ENCODE measurements at places on chromosomes 4 and X. TPM values are rescaled to one million over a fixed set of nuclear protein-coding genes. Genes with fewer than 3 reads are reported as not detected.
A peak's percentile ranks its signal among the peaks of the same experiment; 100 is the strongest.

The RPL9 gene
- total RNA-seq, result 2,057 TPM

The ATP2B3 gene
- total RNA-seq, result not detected

The LAGE3 gene
- 32.9 TPM for total RNA-seq

The FANCB gene
- total RNA-seq, result 0.59 TPM

DNA sequence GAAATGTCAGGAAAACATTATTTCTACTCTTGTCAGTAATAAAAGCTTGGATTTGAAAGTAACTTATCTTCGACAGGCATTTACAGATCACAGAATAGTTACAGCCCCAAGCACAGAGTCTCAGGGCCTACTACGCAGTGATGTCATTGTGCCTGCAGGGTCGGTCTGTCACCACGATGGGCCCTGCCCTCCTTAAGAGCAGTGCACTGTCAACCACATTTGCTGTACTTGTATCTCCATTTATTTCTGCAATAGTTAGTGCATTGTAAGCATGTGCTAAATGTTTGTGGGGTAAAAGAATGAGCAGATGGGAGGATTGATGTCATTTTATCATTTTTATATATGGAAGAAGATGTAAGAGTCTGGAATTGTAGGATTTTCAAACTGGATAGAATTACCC lies 13.6 kb upstream of the CCKAR start:
- H3K4me3 ChIP-seq, result no peak overlapping the region
- no peak for DNase-seq
- no peaks in the 10 kb centered on the region for H3K27me3 ChIP-seq
- H3K27ac ChIP-seq, result no peak overlapping the region

GRCh38 chr4:165210566-165210965 lies 3.2 kb downstream of the KLHL2 start:
- H3K36me3 ChIP-seq, result no peaks in the 10 kb centered on the region
- H3K27me3 ChIP-seq, result no peaks in the 10 kb centered on the region
- H3K4me1 ChIP-seq, result peaks cover 19% of the 10 kb centered on the region

- no peak for DNase-seq
- H3K27ac ChIP-seq, result peak overlapping the region; percentile 42
- no peak overlapping the region for H3K4me3 ChIP-seq
- H3K27me3 ChIP-seq, result no peaks in the 10 kb centered on the region
- peaks cover 28% of the 10 kb centered on the region for H3K4me1 ChIP-seq
These were observed 6.8 kb upstream of the CXCL2 start for GRCh38 chr4:74105656-74106280.

DNA sequence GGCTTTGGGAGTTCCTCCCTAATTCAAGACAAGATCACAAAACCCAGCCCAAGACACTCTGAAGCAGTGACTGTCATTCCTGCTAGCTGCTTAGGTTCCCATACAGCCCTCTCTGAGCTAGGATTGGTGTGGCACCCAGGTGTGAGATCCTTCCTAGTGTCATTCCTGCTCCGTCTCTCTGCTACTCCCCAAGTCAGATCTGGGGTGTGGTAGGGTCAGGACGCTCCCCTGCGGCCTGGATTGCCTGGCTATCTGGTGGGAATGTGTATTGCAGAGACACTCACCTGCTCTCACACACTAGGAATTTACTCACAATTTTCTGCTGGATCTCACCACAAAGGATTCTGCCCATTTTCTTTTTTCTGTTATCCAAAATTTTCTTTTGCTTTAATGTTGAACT lies 560.8 kb upstream of the ATOH1 start:
- H3K4me1 ChIP-seq, result no peaks in the 10 kb centered on the region
- no peaks in the 10 kb centered on the region for H3K36me3 ChIP-seq
- H3K27ac ChIP-seq, result no peak overlapping the region
- no peak overlapping the region for H3K4me3 ChIP-seq
- DNase-seq, result no peak

- H3K4me1 ChIP-seq, result peaks cover 8% of the 10 kb centered on the region
- no peaks in the 10 kb centered on the region for H3K36me3 ChIP-seq
- no peaks in the 10 kb centered on the region for H3K27me3 ChIP-seq
- DNase-seq, result no peak
These were observed 383.0 kb upstream of the TENM3 start for GRCh38 chr4:181860157-181860556.

GRCh38 chr4:53055274-53055673 lies 193.2 kb downstream of the RASL11B start:
- no peaks in the 10 kb centered on the region for H3K4me1 ChIP-seq
- H3K27me3 ChIP-seq, result no peaks in the 10 kb centered on the region
- no peak for DNase-seq
- H3K4me3 ChIP-seq, result no peak overlapping the region
- no peaks in the 10 kb centered on the region for H3K36me3 ChIP-seq

- H3K27ac ChIP-seq, result no peak overlapping the region
- H3K27me3 ChIP-seq, result no peaks in the 10 kb centered on the region
- DNase-seq, result no peak
- H3K4me1 ChIP-seq, result no peaks in the 10 kb centered on the region
These were observed 10.9 kb upstream of the YIPF6 start for GRCh38 chrX:68487924-68488323.

DNA sequence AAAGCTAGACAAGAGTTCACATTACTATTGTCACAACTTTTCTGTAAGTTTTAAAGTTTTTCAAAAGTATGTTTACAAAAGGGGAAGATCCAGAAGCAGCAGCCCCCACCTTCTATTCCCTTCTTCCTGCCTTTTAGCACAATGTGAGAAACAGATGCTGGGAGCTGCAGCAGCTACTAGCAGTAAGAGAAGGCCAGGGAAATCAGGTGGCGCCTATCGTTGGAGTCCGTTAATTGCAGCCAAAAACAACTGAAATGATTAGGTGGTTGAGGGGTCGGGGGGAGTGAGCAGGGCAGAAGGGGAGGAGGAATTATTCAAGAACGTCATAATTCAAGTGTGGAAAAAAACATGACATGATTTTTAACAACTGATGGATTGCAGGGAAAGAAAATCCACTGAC lies 27.4 kb downstream of the FRYL start:
- no peaks in the 10 kb centered on the region for H3K27me3 ChIP-seq
- H3K36me3 ChIP-seq, result no peaks in the 10 kb centered on the region
- H3K27ac ChIP-seq, result no peak overlapping the region
- no peaks in the 10 kb centered on the region for H3K4me1 ChIP-seq

- H3K4me3 ChIP-seq, result peak overlapping the region; percentile 58
- no peaks in the 10 kb centered on the region for H3K27me3 ChIP-seq
- no peak overlapping the region for H3K27ac ChIP-seq
- H3K4me1 ChIP-seq, result peaks cover 13% of the 10 kb centered on the region
- no peak for DNase-seq
These were observed 10.2 kb upstream of the INTU start for GRCh38 chr4:127622621-127622920.

- H3K27me3 ChIP-seq, result no peaks in the 10 kb centered on the region
- H3K4me3 ChIP-seq, result no peak overlapping the region
- no peaks in the 10 kb centered on the region for H3K4me1 ChIP-seq
- DNase-seq, result peak; percentile 67
These were observed 7.2 kb upstream of the IDS start for GRCh38 chrX:149512225-149512885.

GRCh38 chr4:114036426-114036825 lies 57.0 kb upstream of the ARSJ start:
- H3K27ac ChIP-seq, result no peak overlapping the region
- no peak overlapping the region for H3K4me3 ChIP-seq
- H3K27me3 ChIP-seq, result no peaks in the 10 kb centered on the region
- H3K36me3 ChIP-seq, result no peaks in the 10 kb centered on the region
- DNase-seq, result no peak
- no peaks in the 10 kb centered on the region for H3K4me1 ChIP-seq

GRCh38 chr4:33386764-33387163 lies 2666.6 kb downstream of the PCDH7 start:
- no peaks in the 10 kb centered on the region for H3K4me1 ChIP-seq
- H3K36me3 ChIP-seq, result no peaks in the 10 kb centered on the region
- no peaks in the 10 kb centered on the region for H3K27me3 ChIP-seq
- H3K27ac ChIP-seq, result no peak overlapping the region

DNA sequence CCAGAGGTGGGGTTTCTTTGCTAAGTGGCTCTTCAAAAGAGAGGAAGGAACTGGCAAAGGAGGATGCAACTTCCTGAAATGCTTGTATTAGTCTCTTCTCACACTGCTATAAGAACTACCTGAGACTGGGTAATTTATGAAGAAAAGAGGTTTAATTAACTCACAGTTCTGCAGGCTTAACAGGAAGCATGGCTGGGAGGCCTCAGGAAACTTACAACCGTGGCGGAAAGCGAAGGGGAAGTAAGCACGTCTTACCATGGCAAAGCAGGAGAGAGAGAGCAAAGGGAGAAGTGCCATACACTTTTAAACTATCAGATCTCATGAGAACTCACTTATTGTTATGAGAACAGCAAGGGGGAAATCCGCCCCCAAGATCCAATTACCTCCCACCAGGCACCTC lies 505.7 kb downstream of the ZNF674 start:
- no peaks in the 10 kb centered on the region for H3K36me3 ChIP-seq
- DNase-seq, result no peak

- H3K27ac ChIP-seq, result peak overlapping the region; percentile 97
- H3K36me3 ChIP-seq, result no peaks in the 10 kb centered on the region
- H3K4me3 ChIP-seq, result peak overlapping the region; percentile 97
These were observed 774 bp upstream of the RAPGEF2 start for GRCh38 chr4:159101988-159102621.

DNA sequence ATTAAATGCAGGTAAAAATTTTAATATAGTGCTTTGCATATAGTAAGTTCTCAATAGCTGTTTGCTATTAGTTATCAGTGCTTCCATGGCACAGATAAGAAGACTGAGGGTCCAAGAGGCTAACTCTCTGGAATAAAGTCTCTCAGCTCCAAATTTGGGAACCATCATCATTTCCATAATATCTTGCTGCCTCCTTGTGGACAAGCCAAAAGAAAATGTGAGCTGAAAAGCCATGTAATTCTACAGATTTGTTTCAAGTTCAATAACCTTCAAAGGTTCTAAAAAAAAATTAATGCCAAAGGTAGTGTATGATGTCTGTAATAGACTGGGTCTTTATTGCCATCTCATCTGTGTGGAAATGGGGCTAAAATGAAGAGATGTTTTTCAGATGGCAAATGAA lies 136.9 kb upstream of the VCX start:
- H3K27me3 ChIP-seq, result no peaks in the 10 kb centered on the region
- no peak overlapping the region for H3K4me3 ChIP-seq
- H3K36me3 ChIP-seq, result no peaks in the 10 kb centered on the region
- no peaks in the 10 kb centered on the region for H3K4me1 ChIP-seq
- H3K27ac ChIP-seq, result no peak overlapping the region
- no peak for DNase-seq

- no peaks in the 10 kb centered on the region for H3K27me3 ChIP-seq
- DNase-seq, result no peak
- no peaks in the 10 kb centered on the region for H3K36me3 ChIP-seq
These were observed 919.8 kb downstream of the CENPC start for GRCh38 chr4:66625480-66625879.

DNA sequence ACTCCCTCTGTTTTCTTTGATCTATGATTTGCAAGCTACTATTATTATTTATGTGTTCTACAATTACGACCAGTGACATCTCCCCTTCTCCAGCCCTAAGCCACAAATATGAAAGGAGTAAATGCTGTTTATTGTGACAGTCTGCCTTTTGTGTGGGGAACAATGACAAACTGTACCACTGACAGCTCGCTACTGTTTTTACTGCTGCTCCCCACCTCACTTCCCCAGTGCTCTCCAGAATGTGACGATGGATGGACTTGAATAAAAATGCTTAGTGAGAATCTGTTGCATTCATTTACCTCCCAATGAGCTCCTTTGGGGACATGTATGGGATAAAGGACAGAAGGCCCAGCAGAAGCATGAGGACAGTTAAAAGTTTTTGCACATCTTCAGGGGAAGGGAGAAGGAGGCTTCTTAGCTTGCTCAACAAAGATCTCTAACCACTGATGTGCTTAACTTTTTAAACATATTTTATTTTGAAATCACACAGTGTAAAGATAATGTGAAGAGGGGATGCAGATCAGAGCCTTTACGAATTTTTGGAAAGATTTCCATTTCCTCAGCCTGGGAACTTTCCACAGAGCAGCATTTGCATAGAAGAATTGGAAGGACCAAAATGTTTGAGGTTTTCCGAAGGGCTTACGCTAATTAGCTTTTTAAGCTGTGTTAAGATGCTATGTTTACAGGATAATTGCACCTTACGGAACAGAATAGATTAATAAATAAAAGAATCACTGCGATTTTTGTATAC lies 485.1 kb upstream of the TENM3 start:
- H3K4me3 ChIP-seq, result no peak overlapping the region
- no peaks in the 10 kb centered on the region for H3K4me1 ChIP-seq
- no peak for DNase-seq
- no peaks in the 10 kb centered on the region for H3K27me3 ChIP-seq
- H3K36me3 ChIP-seq, result no peaks in the 10 kb centered on the region

DNA sequence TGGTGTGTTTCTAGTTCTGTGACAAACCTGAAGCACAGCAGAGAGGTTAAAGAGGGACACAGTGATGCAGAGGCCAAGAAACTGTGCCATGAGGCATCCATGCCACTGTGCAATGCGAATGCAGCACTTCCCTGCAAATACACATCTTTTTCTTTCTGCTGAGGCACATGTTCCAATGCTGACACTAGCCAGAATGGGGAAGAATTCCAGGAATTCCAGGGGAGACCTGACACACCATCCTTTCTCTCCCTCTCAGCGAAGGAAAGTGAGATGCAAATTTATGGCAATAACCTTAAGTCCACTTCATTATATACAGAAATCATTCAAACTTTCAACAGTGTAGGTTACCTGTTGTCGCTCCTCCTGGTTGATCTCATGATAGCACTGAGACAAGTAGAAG lies 204.8 kb downstream of the LDB2 start:
- H3K4me1 ChIP-seq, result peaks cover 16% of the 10 kb centered on the region
- H3K27me3 ChIP-seq, result no peaks in the 10 kb centered on the region
- no peak for DNase-seq
- no peak overlapping the region for H3K4me3 ChIP-seq
- H3K27ac ChIP-seq, result no peak overlapping the region

DNA sequence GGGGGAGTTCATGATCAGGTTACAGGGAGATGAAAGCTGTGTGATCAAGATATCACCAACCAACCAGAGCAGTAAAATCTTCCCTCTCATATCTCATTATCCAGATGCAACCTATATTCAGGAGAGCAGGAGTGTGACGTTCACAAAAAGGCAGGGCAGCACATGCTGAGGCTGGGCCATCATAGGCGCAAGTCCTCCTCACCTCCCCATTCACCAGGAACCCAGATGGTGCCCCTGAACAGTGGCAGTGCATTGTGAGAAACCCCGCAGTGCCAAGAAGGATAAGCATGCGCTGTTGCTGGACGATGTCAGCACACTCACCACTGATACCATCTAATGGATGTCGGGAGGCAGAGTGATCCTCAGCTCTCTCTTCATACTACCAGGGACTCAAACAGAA lies 170.9 kb downstream of the COL25A1 start:
- H3K36me3 ChIP-seq, result no peaks in the 10 kb centered on the region
- H3K4me3 ChIP-seq, result no peak overlapping the region
- no peaks in the 10 kb centered on the region for H3K4me1 ChIP-seq
- DNase-seq, result no peak

Measured in right atrium auricular region (tissue), 2 donors.